ENCODE measurements at places on chromosomes 1 and 21.
A peak's percentile ranks its signal among the peaks of the same experiment; 100 is the strongest.

- no peak for DNase-seq
These were observed 118.0 kb downstream of the ACTL8 start for GRCh38 chr1:17873007-17873675.

DNA sequence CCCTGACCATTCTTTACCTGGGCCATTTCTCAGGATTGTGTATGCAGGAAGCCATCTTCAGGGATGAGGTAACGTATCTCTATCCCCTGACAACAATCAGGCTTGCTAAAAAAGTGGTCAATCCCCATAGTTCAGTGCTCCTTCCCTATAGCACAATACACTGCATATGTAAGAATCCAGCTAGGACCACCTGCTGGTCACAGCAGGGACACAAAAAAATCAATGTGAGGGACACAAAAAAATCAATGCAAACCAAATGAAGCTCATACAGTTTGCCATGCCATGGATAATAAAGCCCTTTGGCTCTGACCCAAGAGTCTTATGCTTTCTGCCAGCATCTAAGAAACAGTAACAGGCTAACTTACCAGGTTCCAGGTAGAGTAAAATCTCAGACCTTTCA, 16.3 kb downstream of the ACBD6 start:
- no peak for DNase-seq

- no peak for DNase-seq
These were observed 50.7 kb upstream of the TNFSF4 start for GRCh38 chr1:173257805-173258204.

- DNase-seq: no peak
These were observed 5.4 kb downstream of the VPS45 start for GRCh38 chr1:150072959-150073358.

DNA sequence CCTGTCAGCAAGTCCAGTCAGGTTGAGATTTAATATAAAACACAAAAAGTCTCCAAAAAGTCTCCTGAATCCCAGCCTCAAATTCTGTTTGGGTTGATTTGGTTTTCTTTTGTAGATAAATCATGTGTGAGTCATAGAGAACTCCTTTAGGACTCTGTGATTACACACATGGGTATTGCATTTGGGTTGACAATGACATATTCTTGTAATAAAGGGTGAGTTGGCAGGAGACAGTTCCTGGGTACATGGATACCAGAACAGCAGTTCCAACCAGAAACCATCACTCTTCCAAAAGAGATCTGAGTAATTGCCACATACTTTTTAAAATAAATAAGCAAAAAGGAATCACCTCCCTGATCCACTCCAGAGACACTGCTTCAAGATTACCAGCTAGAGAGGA, 8.9 kb downstream of the CR2 start:
- no peak for DNase-seq

DNA sequence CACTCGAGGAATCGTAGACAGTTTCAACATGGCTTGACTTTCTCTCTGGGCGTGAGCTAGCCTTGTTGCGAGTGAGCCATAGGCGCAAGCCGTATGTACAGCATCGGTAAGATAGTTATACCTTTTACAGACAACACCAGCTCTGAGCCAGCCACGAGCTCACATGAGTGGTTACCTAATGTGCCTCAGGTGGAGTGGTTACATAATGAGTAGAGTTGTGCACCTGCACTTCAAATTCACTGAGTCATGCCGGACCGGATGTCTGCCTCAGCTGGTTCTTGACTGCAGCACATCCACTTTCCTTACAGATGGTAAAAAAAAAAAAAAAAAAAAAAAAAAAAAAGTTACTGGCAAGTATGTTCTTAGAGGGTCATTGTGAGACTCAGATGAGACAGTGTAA, 360.4 kb upstream of the NR5A2 start:
- no peak for DNase-seq

DNA sequence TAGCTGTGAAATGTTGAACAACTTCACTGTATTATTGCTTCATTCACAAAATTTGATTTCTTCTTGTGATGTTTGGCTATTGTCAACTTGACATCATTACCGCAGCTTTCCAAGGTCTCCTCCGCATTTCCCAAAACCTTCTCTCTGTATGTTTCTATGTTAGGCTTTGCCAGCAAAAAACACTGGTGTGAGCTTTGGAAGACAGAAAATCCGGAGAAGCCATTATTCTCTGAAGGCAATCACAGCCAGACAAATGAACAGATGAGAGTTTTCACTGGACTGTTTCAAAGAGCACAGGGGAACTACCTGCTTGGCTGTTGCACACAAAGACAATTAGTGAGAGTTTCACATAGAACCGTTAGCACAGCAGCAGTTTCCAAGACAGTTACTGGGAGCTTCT, 609.6 kb downstream of the BRINP3 start:
- DNase-seq: no peak

DNA sequence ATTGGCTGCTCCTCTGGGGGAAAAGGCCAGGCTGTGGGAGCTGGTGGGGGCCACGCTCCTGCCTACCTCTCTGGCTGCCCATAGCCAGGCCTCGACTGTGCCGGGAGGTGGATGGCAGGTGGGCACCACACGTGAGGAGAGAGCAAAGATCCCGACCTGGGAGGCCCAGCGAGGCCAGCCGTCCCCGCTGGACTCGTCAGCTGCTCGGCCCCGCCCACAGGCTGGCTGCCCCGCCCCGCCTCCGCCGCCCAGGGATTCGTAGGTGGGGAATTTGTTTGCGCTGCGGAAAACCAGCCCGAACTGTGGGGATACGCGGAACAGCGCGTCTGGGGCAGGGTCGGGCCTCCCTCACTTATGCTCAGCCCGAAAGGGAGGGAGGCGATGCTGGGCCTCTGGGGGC, 31.7 kb downstream of the TP73 start:
- no peak for DNase-seq

- DNase-seq: no peak
These were observed 32.6 kb downstream of the CTBS start for GRCh38 chr1:84541679-84542078.

GRCh38 chr1:11211925-11212587, 22.9 kb downstream of the ANGPTL7 start:
- DNase-seq: no peak

- peak; percentile 52 for DNase-seq
These were observed 22.1 kb downstream of the EDARADD start for GRCh38 chr1:236416165-236416564.

- DNase-seq: no peak
These were observed 500.0 kb downstream of the PLPP3 start for GRCh38 chr1:56079391-56079790.

DNA sequence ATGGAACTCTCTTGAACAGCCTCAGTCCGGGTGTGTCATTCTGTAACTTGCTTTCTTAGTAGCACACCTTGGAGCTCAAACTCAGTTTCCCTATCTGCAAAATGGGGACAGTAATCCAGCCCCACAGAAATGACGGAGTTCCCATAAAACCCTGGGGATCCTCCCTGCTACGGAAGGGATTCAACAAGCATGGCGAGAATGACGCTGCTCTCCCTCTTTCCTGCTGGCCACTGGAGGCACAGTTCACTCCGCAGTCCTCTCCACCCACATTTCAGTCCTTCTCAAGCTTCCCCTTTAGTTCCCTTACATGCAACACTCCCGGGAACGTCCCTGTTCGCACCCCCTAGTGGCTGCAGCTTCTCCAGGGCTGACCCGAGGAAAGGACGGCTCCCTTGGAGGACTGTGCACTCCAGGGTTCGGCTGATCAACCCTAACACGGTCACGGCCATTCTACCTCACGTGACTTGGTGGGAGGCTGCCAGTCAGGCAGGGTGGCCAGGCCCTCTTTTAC, 20.6 kb downstream of the RUNX3 start:
- no peak for DNase-seq

DNA sequence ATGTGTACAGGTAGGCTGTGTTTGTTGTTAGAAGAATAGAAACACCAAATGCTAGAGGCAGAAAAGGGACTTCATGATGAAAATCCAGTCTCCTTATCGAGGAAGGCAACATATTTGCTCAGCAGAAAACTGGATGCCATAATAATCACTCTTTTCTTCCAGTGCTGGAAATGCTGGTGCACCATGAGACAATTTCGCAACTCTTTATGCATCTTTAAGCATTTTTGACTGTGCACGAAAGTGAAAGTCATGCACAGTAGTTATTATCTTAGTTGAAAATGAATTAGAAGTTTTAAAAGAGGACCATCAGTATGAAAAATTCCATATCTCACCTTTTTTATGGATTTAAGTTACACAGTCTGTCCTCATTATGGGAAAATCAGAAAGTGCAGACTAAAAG, 29.1 kb downstream of the SMYD2 start:
- no peak for DNase-seq

DNA sequence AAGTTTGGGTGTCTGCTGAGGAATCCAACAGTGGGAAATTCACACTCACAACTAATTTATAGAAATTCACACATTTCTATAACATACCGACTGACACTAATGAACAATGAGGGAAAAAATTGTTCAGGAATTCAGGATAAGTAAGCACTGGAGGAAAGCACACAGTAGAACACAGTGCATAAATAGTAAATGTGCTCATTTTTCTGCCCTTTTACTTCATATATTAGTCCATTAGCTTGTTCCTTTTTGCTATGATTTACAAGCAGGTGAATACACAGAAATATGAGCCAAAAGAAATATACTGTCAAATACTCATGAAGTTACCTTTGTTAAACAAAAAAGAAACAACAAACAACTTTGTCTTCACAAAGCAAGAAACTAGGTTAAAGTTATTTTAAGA, 11.3 kb downstream of the NRIP1 start:
- no peak for DNase-seq

DNA sequence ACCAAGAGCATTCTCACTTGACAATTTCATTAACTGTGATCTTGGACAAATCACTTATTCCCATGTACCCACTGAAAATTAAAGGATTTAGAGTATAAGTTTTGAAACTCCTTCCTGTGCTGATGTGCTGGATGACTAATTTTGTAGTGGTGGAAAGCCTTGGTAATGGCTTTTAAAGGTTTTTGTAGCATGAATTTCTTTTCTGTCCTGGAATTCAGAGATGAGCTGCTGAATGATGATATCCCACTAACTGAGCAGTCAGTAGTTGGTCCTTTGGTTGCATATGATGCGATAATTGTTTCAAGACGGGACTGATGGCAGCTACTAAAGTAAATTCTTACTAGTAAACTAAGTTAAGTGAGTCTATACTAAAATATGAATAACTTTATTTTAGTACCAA, 5.2 kb downstream of the RPL5 start:
- DNase-seq: no peak

GRCh38 chr1:208728815-208729214, 484.6 kb upstream of the PLXNA2 start:
- no peak for DNase-seq

DNA sequence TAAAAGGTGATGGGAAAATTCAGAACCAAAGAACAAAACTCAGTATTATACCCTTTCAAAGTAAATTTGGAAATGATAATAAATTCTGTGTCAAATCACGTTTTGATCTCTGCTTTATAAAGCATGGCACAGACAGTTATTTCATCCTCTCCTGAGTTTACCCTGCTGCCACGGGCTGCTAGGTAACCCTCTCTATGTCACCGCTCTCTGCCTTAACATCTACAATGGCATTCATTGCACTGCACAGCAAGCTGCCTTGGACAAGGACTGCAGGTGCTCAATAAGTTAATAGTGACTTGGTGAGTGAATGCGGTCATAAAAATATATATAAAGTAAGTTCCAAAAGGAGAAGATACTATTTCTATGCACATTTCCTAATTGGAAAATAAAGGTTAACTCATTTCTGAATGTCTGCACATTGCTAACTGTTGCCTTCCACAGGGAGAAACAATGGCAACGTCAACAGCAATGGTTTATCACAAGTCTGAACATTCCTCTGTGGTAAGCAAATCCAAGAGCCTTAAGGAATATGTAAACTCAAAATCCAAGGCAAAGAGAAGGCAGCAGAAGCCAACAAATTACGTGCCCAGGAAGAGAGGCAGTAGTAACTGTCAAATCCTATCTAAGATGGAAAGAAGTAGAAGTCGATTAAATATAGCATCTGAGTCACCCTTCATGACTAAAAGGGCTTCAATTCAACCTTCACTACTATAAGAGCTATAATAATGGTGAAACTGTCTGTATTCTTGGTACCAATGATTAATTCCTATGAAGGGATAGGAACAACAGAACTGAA, 19.4 kb downstream of the FYB2 start:
- no peak for DNase-seq

DNA sequence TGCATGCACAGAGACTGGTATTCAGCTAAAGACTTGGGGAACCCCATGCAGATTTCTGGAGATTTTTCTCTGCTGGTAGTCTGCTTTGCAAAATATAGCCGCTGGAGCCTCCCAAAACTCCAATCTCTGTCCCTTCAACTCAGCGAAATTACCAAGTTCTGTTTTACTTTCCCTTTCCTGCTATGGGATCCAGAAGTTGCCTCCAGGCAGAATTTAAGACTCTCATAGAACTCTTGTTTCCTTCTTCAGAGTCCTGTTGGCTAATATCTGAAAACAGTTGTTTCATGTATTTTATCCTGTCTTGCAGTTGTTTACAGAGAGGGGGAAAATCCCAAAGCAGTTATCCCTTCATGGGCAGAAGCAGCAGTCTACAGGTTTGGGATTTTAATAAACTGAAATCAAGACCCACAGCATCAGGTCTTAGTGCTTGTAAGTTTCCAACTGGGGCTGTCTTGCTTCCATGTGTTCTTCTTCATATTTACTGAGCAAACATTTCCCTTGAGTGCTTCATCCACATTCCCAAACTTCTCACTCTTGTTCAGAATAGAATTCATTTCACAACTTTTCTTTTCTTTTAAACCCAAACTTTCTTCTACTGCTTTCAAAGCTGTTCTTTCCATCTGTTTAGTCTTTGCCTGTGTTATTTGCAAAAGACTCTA, 221.3 kb upstream of the DMRTA2 start:
- no peak for DNase-seq

GRCh38 chr1:197786280-197786679, 11.0 kb upstream of the DENND1B start:
- no peak for DNase-seq

GRCh38 chr1:240691909-240692705, 80.2 kb upstream of the GREM2 start:
- DNase-seq: peak; percentile 35

DNA sequence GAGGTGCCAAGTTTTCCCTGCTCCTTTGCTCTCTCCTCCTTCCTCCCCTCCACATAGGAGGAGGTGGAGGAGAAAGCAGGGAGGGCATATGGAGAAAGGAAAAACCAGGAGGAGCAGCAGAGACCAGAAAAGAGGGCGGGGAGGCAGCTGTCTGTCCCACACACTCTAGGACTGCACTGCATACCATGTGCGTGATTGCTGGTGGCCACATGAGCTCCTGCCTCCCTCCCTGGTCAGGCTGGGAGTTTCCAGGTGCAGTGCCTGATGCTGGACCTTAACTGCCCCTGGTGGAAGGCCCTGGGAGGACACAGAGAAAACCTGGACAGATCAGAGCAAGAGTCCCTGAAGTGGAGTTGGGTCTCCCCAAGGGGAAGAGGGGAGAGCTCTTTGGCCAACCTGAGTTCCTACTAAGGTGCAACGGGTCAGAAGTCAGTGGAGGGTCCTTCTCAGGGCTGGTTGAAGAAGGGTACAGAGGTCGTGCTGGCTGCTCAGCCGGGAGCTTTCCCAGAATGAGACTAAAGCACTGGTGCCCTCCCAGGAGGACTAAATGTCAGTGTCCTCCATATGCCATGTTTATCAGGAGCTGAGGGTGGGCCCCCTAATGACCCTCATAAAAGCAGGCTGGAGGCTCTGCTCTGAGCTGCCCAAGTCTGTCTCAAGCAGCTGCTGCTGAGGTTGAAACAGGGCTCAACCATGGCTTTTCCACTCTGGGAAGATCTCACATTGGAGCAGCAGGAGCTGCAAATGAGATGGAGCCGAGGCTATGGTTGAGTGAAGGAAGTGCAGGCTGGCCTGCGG, 3.5 kb upstream of the LGR6 start:
- DNase-seq: no peak

- DNase-seq: peak; percentile 13
These were observed 28.7 kb downstream of the COL6A2 start for GRCh38 chr21:46126309-46127238.

GRCh38 chr1:25623731-25624130, 7.1 kb downstream of the MAN1C1 start:
- DNase-seq: no peak

Data from T-helper 1 cell (primary cell).